ENCODE measurements at places on chromosomes 3 and 15.

GRCh38 chr15:38512901-38513300 lies 51.7 kb downstream of the RASGRP1 start:
- no peak for ATAC-seq

- no peak for ATAC-seq
Observed at GRCh38 chr3:49028298-49028672, 913 bp downstream of the IMPDH2 start.

GRCh38 chr3:95567346-95567745 lies 1247.0 kb upstream of the EPHA6 start:
- no peak for ATAC-seq

DNA sequence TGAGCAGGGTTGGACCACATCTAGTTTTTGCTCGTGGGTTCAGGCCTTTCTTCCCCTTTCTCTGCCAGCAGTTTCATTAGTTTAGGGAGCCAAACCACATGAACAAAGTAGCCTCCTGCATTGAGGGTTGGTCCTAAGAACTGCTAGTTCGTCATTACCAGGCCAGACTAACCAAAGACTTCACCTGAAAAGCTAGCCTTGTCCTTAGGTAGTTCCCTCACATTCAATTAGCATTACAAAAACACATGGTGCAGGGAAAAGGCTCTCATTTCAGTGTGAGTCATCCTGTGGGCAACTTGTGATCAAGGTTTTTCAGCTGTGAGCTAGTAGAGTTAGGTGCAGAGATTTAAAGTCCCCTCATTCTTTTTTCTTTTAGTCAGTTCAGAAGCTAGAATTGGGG lies 279.3 kb upstream of the CTNNB1 start:
- ATAC-seq = no peak

DNA sequence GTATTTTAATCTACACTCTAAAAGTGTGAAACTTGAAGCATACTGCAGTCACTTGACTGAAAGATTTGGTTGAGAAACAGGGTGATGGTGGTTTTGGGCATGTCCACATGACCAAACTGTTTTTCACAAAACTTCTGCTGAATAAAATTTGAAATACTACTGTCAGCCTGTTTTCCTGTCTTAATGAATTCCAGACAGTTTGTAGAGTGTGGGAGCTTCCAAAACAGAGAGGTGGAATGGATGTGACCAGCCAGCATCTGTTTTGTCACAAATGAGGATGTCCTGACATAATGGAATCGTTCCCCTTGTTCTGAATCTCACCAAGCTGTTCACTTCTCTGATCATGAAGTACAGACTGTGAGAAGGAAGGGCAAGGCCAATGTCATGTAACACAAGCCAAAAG lies 11.8 kb downstream of the MITF start:
- no peak for ATAC-seq

DNA sequence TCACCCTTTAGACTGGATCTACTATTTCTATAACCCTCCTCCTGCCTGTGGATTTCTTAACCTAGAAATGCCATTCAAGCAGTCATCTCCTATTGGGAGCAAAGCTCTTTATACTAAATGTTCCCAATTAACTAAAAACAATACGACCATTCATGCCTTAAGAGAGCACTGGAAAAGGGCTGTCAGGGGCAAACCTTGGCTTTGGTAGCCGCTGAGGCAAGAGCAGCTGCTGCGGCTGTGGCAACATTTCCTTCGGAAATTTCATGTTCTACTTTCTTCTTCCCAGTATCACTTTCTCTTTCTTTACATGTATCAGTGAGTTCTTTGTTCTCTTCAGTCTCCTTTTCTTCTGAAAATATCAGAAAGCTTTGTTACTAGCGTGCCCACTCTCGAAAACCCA lies 56.3 kb upstream of the CSPG5 start:
- no peak for ATAC-seq

GRCh38 chr3:14718539-14718938 lies 43.6 kb downstream of the C3orf20 start:
- ATAC-seq = no peak

- ATAC-seq = no peak
Observed at GRCh38 chr3:152745646-152746045, 89.3 kb upstream of the P2RY1 start.

DNA sequence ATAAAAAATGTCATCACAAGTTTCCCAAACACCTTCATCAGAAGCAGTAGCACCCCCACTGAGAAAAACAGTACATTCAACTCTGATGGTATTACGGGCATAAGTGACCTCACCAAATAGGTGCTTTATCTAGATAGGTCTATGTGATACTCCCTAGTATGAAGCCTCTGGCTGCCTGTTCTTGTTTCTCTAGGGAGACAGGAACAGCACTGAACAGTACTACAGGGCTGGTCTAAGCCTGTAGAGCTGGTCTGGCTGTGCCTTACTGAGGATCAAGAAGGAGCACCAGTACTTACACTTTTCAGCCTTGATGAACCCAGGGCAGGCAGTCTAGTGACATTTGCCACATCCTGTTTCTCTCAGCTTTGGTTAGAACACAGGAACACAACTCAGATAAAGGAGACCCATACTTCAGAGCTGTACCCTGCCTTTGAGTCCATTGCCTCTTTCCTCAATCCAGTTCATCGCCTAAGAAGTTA lies 35.9 kb downstream of the OXNAD1 start:
- peak; percentile 56 for ATAC-seq

DNA sequence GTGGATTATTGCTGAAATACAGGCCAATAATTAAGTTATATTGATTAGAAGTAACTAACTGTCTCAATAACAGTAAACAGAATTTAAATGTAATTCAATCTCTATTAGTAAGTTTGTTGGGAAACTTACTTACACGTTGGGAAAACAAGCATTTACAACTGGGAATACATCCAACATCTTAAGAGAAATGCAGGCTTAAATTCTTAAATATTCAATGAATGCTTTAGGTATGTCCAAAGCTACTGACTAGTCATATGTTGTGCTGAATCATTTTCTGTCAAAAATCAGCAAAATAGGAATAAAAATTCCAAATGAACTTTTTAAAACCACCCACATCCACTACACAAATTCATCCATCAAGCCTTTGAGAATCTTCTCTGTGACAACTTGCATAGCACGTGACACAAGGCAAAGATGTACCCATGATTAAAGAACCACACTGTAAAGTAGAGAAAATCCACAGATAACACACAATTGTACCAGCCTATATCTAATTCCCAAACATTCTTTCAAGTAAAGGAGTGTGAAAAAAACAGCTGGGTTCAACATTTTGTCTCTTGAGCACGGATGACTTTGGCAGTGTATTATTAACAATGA lies 60.0 kb downstream of the NMNAT3 start:
- ATAC-seq = no peak

- no peak for ATAC-seq
Observed at GRCh38 chr3:193240436-193240849, 579 bp upstream of the PLAAT1 start.

DNA sequence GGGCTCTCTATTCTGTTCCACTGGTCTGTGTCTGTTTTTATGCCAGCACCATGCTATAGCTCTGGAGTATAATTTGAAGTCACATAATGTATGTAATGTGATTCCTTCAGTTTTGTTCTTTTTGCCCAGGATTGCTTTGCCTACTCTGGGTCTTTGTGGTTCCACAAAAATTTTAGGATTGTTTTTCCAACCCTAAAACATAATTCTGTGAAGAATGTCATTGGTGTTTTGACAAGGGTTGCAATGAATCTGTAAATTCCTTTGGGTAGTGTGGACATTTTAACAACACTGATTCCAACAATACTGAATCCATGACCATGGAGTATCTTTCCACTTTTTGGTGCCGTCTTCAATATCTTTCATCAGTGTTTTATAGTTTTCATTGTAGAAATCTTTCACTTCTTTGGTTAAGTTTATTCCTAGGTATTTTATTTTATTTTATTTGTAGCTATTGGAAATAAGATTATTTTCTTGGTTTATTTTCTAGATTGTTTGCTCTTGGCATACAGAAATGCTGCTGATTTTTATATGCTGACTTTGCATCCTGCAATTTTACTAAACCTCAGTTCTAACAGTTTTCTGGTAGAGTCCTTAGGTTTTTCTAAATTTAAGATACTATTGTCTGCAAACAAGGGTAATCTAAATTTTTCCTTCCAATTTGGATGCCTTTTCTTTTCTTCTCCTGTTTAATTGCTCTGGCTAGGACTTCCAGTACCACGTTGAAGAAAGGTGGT lies 29.7 kb downstream of the TJP1 start:
- ATAC-seq = no peak

DNA sequence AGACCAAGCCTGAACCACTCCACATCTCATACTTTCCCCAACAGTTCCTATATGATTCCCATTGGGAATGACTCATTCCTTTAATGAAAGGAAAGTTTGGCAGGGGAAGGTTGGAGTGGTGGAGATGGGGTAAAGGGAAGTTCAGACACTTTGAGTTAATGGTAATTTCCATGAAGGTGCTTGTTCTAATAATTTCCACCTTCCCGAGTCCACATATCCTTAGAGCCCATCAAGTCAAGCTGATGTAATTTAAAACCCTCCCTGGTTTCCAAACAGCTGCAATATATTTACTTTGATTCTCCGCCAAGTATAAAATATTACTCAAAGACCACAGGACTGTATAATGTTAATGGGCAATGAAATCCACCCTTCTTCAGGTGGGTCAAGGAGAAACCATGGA lies 95.0 kb upstream of the GALNT15 start:
- no peak for ATAC-seq

DNA sequence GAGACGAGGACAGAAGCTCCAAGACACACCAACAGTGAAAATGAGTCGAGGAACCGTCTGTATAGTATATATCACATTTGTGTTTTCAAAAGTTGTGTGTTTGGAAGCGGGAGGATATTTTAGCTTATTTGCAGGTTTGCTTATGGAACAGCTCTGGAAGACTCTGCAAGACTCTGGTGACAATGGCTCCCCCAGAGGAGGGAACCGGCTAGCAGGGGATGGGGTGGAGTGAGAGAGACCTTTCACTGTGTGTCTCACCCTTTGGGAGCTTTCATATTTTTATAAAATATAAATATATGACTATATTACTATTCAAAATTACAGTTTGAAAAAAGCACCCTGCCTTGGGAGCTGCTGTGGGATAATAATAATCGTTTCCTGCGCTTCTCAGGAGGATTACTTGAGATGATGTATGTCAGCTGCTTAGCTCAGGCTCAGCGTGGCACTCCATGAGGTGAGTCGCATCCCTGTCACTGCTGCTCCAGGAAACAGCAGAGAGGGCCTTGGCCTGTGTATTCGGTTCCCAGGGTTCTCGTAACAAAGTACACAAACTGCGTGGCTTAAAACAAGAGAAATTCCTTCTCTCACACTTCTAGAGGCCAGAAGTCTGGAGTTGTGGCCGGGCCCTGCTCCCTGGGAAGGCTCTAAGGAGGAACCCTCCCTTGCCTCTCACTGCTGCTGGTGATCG lies 183.9 kb downstream of the FAM43A start:
- no peak for ATAC-seq

- no peak for ATAC-seq
Observed at GRCh38 chr3:150036780-150037179, 66.1 kb upstream of the PFN2 start.

DNA sequence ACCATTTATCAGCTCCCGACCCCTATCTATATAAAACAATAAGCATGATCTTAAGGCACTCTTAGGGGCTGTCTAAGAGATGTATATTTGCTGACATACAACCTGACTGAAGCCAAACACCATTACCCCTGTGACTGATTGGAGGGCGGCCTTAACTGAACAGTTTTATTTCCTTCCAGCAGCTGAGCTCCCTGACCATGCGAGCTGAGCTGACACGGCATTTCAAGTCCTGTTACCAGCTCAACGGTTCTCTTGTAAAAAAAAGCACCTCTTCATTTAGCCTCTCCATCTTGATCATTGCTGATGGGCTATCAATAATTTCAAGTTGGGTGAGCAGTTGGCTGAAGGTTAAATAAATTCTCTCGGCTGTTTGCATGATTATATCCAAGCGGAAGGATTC lies 33.4 kb upstream of the BNIP2 start:
- ATAC-seq = no peak

- ATAC-seq = peak; percentile 78
Observed at GRCh38 chr15:59797756-59798604, 108.9 kb upstream of the BNIP2 start.
